NCI-H187 treated with DMSO at 0.1 percent for 48 hours (cell line): ENCODE measurements at places on chromosomes 7 and 10.

DNA sequence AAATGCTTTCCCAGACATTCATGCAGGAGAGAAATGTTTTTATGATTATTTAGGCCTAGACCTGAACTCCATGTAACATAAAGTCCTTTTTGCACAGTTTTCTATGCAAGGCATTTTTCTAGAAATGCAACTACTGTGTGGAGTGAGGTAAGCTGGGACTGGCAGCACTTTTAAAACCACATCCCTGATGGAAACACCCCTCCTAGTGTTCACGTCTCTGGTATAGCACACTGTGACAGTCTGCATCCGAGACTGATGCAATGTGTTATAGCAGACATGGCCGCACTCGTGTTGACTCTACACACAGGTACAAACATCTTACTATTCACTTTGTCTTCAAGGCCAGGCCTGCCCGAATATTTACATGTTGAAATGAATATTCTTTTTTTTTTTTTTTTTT, 19.3 kb upstream of the ERCC6 start:
- no peak for DNase-seq

DNA sequence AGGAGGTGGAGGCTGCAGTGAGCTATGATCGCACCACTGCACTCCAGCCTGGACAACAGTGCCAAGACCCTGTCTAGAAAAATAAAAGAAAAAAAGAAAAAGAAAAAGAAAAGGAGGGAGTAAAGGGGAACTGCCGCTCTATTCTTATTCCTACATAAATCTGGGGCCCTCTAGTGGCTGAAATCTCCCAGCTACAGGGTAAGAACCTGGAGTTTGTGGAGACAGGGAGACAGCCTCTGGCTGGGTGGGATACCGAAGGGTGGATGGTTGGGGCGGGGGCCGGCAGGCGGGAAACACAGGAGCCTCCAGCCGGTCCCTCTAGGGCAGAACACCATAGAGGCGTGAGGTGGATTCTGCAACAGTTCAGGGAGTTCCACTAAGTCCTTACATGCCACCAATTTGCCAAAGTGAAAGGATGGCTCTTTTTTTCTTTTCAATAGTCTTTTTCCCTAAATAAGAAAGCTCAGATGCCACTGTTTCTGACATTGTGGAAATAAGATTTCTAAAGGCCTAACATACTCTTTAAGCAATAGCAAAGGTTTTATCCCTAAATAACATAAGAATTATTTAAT, 117.3 kb downstream of the SVIL start:
- no peak for DNase-seq

DNA sequence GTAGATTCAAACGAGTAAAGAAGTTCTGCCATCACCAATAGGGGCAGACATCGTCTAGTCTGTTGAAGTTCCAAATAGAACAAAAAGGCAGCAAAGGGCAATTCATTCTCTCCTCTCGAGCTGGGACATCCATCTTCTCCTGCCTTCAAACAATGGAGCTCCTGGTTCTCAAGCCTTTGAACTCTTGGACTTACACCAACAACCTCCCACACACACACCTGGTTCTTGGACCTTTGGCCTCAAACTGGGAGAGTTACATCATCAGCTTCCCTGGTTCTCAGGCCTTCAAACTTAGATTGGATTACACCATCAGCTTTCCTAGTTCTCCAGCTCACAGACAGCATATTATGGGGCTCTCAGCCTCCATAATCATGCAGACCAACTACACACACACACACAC, 9.8 kb upstream of the GIMAP5 start:
- DNase-seq = no peak

- DNase-seq = no peak
Measured at GRCh38 chr7:115779561-115779960, 251.0 kb downstream of the TFEC start.

GRCh38 chr10:114795039-114795438, 26.5 kb upstream of the FHIP2A start:
- DNase-seq = no peak

DNA sequence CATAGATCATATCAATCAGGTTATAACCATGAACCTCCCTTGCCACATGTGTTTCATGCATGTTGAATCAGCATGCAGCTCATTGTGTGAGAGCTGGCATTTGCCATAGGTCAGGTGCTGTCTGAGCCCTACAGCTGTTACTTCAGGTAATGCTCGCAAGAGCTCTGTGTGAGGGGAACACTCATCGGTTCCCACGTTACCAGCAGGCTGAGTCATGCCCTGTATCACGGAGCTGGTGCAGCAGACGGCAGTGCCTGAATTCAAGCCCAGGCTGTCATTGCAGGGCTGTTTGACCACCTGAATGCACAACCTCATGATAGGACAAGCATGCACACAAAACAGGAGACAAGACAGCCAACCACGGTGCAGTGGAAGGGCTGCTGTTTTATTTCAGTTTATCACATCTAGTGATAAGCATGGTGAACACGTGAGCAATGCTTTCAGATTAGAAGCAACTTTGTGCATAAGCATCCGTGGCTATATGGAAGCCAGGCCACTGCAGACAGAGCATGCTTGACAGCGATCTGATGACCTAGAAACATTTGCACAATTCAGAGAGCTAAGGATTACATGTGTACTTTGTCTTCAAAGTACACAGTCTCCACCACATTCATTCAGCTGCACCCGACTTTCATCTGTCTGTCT, 56.4 kb upstream of the PFKP start:
- no peak for DNase-seq

DNA sequence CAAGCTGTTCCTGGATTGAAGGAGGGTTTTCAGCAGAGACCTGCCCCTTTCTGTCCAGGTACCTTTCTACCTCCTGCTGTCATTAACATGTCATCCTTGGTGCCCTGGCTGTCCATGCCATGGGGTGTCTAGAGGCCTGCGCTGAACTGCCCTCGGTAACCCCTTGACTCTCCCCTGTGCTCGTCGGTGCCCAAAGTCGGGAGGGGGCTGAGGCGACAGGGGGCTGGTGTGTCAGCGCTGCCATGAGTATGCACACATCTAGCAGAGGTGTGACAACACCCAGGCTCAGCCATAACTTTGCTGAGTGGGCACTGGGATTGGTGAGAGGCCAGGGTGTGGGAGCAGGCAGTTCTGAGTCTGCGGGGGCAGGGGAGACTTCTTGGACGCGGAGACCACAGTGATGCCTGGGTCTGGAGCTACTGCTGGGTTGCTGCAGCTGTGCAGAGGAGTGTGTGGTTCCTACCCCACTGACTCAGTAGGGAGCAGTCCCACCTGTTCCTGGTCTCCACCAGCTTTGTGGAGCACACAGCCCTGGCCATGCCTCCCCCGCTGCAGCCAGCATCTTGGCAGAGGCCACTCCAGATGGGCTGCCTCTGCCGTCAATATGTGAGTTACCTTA, 376.2 kb upstream of the SEMA3C start:
- no peak for DNase-seq

DNA sequence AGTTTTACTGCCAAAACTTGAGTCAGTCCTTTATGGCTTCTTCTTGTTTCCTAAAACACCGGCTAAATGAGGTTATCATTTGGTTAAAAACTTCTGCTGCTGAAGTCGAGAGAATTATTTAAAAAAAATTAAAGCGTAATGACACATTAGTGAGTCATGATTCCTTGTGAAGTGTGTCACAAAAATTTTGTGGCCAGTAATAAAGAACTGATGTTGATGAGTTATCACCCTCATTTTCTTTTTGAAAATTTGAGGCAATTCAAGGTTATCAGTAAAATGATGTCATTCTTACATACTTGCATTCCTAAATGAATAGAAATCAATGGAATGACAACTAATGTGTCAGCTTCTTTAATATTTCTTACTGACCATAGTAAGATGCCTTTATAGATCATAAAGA, 427.4 kb downstream of the SORCS3 start:
- no peak for DNase-seq

GRCh38 chr7:42573881-42574672, 337.1 kb upstream of the GLI3 start:
- no peak for DNase-seq
